ELR (cell line): ENCODE measurements at places on chromosomes 7 and 10.

DNA sequence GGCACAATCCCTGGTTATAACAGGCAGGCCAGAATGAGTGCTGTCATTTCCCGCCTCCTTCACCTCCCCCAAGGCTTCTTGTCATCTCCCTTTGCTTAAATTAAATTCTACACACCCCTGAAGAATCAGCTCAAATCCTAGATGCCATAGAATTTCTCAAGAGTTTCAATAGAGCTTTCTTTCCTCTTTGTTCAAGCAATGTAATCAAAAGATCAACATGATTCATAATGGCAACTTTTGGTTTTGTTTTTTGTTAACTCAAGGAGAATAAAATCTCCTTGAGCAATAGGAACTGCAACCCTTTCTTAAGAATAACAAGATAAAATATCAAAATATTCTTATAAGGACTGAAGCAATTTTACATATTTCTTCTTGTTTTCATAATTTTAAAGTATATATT, 180.8 kb upstream of the CDK1 start:
- DNase-seq, result no peak

DNA sequence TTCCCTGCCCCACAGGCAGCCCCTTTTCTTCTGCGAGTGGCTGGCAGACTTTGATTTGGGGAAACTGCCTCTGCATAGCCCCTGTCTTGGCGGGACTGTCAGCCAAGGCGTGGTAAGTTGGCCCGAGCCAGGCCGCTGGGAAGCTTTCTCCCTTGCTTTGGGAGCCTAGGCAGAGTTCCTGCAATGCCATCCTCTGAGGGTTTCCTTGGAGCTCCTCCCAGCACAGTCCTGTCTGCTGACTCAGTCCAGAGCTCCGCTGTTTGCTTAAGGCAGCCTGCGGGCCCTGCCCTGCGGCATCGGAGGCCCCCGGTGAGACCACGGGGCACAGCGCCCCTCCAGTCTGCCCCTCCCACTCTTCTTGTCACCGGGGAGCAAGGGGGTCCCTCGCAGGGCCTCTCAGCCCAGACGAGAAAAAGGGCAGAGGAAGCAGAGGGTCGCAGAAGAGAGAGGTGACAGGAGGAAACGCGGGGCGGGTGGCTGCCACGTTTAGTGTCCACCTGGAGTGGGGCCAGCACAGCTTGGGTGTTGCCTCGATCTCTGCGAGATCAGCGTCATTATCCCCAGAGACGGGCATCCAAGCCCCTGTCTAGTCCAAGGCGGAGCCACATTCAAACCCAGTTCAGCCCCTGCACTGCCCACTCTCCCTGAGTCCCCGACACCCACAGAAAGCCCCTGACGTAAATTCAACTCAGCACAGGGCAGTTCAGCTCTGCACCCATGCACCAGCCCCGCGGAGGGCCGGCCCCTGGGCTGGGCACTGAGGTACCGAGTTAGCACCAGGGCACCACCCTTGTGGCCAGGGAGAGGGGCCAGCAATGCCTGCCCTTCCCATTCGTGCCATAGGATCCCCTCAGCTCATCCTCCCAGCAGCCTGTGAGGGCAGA, 59.0 kb upstream of the CHST15 start:
- peak; percentile 87 for DNase-seq

- no peak for DNase-seq
Observed at GRCh38 chr10:61389887-61390286, 63.3 kb downstream of the TMEM26 start.

- DNase-seq, result no peak
Observed at GRCh38 chr7:112180223-112180622, 26.0 kb downstream of the DOCK4 start.

DNA sequence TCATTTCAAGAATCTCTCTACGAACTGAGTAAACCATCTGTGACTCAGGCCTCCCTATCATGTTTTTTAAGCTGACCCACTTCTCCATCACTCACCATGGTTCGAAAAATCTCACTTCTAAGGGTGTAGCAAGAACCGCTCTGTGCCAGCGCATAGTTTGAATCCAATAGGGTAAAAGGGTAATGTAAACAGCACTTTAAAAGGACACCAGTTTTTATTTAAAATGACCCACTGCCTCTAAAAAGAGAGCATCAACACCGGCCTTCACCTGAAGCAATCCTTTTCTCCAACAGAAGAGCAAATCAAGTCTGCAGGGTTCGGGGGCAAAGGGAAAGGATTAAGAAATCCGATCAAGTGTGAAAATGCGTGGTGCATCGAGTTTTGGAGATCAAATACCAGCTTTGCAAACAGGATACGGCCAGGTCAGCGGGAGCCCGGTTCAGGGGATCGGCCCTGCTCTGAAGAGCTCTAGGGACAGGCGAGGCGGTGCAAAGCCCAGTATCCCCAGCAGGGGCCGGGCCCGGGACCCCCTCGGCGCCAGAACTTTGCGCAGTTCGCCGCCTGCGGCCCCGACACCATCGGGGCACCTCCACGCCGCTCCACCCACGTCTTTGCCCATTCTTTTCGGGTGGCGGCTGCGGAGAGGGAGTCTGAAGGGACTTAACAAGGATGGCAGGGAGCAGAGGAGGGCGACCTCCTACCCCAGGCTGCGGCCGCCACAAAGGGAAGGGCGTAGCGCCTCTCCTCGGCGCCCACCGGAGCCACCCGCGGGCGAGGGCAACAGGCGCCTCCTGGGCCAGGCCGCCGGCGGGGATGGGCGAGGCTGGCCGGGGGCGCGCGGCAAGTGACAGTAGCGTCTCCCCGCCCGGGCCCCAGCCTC, 842 bp downstream of the NMT2 start:
- DNase-seq, result peak; percentile 75

- peak; percentile 91 for DNase-seq
Observed at GRCh38 chr10:112958275-112958995, 8.4 kb downstream of the TCF7L2 start.

- DNase-seq, result peak; percentile 30
Observed at GRCh38 chr7:28104041-28104541, 76.5 kb downstream of the JAZF1 start.

DNA sequence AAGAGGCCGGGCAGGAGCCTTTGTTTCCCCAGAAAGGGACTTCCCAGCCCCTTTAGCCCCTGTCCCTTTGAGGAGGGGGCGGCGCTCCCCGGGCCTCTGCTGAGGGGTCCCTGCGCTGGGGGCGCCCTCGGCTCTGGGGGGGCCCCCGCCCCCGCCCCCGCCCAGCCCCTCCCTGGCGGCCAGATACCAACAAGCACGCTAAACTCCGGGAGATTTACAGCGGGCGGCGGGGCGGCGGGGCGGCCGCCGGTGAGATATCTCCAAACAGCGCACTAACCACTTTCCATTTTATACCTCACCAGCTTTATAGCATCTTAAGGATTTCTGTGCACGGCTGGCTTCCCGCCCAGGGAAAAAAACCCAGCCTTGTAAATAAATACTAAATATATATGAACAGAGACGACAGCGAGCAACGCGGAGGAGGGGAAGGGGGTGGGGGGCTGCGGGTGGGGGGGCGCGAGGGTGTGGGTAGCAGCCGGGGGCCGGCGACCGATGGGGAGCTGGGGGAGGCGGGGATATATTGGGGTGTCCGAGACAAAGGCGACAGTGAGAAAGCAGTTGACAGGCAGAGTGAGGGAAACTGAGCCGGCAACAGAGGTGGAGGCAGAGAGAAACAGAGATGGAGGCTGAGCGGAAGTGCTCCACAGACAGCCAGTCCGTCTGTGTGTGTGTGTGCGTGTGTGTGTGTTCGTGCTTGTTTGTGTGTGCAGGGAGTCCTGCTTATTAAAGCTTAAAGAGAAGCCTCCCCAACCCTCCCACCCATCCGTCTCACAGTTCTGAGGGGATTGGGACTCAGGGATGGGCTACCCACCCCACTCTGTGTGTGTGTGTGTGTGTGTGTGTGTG, 85.8 kb downstream of the HIF1AN start:
- no peak for DNase-seq

DNA sequence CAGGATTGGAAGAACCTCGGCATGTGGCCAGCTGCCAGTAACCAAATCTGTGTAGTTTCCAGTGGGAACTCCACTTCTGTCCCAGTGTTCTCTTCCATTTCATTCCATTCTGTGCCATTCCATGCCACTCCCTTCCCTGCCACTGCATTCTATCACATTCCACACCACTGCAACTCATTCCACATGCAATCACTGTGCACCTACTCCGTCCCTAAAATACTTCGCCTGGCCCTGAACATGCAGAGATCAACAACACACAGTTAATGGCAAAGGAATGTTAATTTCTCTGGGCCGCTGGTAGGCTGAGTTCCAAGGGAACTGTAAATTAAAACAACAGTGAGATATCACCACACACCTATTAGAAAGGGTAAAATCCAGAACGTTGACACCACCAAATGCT, 64.8 kb downstream of the AKR1B1 start:
- no peak for DNase-seq

DNA sequence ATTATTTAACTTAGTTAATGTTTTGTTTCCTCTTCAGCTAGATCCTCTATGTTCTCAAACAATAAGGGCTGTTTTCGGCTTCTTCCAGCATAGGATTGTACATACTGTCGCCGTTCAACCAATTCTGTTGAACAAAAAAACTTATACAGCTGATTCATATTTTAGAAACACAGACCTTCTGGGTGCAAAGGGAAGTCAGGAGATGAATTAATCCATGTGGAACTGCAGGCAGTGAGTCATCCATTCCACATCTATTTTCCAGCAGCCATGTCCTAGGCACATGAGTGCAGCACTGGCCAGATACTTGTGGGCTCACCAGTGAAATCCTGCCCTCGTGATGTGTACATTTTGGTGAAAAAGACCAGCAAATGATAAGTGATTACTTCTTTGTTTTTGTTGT, 163.2 kb downstream of the JAZF1 start:
- DNase-seq, result peak; percentile 77

GRCh38 chr7:135335628-135336139, 102.0 kb downstream of the STRA8 start:
- DNase-seq, result peak; percentile 67

DNA sequence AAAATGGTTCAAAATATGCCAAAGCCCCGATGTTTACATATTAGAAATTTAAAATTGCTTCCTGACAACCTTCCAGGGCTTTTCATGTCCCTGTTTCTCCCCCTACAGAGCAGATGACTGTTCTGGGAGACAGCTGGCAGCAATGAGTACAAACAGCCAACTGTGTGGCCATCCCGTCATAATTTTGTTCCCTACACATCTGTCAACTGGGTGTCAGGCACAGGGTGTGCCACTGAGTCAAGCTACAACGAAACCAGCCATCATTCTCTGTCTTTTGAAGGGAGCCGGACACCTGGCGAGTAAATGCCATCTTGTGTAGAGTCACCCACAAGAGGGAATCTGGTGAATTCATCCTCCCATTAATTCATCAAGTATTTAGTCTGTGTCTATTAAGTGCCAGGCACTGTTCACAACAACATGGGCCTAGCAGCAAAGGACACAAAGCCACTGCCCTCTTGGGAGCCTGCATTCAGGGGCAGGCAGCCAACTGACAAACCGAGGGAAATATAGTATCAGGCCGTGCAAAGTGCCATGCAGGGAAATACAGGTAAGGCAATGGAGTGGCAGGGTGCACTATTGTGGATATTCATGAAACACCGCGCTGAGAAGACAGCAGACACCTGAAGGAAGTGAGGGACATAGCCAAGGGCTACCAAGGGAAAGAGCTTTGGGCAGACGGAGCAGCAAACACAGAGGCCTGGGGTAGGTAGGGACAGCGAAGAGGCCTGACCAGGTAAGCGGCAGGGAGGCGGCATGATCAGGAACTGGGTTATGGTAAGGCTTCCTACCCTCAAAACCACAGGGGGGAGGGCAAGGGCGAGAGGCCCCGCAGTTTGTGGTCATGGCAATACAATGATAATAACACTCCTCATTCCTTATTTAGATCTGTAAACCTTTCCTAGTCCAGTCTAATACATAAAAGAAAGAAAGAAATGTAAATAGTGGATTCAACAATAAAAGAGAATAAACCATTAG, 213.6 kb downstream of the FAM107B start:
- no peak for DNase-seq

GRCh38 chr10:4804465-4804864, 21.5 kb upstream of the AKR1E2 start:
- peak; percentile 67 for DNase-seq

GRCh38 chr7:83248000-83248399, 85.3 kb upstream of the PCLO start:
- DNase-seq, result no peak

DNA sequence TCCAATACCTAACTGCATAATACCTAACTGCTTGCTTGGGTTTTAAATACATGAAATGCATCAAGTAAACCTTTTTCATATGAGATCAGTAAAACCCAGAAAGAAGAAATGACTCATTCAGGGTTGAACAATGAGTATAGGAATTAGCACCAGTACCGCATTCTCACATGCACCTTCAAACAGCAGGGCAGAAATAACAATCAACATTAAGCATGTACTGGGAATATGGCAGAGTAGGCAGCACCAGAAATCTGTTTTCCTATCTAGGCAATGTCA, 850.3 kb upstream of the SORCS1 start:
- no peak for DNase-seq

DNA sequence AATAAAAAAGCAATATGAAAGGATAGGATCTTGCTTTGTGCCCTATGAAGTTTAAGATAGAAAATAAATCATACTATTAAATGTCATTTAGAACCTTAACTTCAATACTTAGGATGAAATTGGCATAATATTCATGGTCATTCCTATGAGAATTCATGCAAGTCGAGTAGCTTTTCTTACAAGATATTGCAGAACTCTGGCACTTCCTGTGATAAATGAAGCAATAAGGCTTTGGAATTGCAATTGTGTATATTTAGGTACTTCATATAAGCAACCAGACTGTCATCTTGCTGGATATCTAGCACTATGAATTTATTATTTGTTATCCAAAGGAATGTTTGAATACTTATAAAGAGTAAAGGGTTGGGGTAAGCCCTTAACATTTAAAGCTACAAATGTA, 116.5 kb downstream of the ZNF438 start:
- DNase-seq, result peak; percentile 3

DNA sequence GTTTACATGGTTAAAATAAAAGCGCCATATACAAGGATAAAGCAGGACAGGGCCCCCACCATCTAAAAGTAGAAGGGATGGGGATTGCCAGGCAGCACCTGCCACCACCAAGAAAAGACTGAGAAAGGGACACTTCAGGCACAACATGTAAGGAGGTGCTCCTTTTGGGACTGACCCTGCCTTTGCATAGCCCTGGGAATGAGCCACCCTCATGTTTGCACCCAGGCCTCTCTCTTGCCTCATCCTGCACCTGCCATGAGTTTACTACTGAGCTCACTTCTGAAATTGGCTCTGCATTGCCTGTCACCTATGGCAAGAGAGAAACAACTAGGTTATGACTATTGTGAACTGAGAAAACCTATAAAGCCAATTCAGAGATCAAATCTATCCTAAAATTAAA, 489.7 kb downstream of the KCNMA1 start:
- no peak for DNase-seq

DNA sequence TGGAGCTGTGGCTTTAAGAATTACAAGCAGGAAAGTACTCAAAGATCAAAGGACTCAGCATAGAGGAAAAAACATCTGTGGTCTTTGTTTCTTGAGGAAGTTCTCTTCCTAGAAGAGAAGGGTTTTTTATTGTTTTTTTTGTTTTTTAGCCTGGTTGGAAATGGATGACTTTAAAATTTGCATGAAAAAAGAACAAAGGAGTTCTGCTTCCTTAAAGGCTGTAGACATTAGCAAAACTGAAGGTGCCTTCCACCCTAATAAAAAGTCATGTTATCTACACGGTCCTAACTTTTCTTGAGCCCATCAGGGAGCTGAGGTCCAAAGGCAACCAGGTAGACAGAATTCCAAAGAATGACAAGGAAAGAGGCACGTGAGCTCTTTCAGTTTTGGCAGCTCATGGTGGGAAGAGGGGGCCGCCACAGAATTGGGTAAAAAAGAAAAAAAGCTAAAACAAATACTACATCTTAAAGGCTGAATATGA, 356.6 kb downstream of the SH2D4B start:
- DNase-seq, result no peak

- DNase-seq, result no peak
Observed at GRCh38 chr7:102830197-102830596, 81.4 kb downstream of the FAM185A start.

GRCh38 chr10:48299066-48299465, 7.4 kb upstream of the MAPK8 start:
- DNase-seq, result no peak
